Activated CD4-positive, alpha-beta T cell treated with anti-CD3 and anti-CD28 coated beads for 4 hours (primary cell): ENCODE measurements at places on chromosomes 4 and X.

GRCh38 chrX:1899841-1900240 lies 285.0 kb downstream of the ASMT start:
- DNase-seq, result no peak

- no peak for DNase-seq
Measured at GRCh38 chrX:42809569-42809968, 31.6 kb upstream of the PPP1R2C start.

DNA sequence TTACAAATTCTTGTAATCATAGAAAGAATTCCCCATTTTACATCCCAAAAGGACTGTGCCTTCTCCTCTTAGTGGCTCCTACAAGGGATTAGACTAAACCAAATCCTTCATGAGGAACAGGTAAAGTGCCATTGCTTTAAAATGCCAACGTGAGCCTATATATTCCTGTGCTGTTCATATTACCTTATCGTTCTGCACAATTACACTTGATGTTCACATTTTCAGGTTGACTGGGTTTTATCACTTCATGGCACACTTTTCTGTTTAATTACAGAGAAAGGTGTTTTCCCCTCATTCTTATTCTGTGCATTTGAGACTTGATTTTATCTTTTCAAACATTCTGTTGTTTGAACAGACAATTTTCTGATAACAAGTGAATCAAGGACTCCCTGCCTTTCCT lies 645.6 kb upstream of the FTHL17 start:
- no peak for DNase-seq

GRCh38 chr4:169412046-169412445 lies 141.3 kb upstream of the SH3RF1 start:
- no peak for DNase-seq

DNA sequence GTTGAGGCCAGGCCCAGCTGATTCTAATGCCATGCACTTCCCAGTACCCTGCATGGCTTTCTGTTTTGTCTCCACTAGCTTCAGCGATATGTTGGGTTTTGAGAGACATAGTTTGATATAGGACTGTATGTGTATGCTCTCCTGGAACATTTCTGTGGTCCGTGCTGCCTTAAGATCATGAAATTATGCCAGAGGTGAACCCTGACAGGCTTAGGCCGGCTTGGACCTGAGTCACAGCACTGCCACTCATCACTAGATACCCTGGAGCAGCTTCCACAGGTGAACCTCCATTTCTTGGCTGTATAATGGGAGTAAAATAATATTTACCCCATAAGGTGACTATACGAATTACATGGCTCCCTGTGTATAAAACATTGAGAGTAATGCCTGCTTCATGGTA lies 6.4 kb downstream of the SGMS2 start:
- no peak for DNase-seq

DNA sequence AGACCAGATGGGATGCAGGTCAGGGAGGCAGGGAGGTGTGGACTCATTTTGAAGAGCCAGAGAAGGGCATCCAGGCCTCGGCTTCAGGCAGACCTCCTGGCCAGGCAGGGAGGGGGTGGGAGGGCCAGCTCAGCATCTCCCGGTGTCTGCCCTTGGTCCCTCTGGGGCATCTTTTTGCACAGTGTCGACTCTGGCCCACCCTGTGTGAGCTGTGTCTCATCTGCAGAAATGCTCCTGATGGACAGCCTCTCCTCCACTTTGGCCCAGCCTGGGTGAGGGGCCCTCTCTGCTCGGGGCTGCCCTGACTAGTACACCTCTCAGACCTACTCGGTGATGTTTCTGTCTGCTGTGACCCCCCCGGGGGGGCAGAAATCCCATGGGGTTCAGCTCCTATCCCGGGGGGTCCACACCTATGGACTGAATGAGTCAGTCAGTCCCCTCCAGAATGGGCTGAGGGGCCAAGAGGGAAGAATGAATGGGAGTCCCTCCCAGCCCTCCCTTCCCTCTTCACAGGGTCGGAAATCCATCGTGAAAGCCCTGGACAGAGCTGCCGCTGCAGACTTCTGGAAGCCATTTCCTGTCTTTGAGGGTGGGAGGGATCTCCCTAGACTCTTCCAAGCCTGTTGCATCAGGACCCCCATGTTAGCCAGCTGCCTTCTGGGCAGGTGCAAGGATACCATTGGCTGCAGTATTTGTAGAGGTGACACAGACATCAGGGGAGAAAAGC lies 196.7 kb upstream of the PSAPL1 start:
- DNase-seq, result no peak

- DNase-seq, result no peak
Measured at GRCh38 chr4:145498430-145498829, 16.8 kb downstream of the SMAD1 start.

DNA sequence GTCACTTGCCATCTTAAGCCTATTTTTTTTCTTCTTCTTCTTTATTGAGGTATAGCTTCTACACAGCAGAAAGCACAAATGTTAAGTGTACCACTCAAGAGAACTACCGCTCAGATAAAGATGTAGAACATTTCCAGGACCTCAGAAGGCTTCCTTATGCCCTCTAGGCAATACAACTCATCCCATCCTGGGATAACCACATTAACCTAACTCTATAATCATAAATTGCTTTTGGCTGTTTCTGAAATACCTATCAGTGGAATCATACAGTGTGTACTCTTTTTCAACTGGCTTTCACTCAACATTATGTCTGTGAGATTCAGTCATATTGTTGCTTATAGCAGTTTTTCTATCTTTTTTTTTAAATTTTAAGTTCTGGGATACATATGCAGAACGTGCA lies 51.7 kb downstream of the ARFIP1 start:
- no peak for DNase-seq
